Progenitor cell of endocrine pancreas (in vitro differentiated cells): ENCODE measurements at places on chromosomes 4 and X. TPM values are rescaled to one million over a fixed set of nuclear protein-coding genes. Genes with fewer than 3 reads are reported as not detected.

DNA sequence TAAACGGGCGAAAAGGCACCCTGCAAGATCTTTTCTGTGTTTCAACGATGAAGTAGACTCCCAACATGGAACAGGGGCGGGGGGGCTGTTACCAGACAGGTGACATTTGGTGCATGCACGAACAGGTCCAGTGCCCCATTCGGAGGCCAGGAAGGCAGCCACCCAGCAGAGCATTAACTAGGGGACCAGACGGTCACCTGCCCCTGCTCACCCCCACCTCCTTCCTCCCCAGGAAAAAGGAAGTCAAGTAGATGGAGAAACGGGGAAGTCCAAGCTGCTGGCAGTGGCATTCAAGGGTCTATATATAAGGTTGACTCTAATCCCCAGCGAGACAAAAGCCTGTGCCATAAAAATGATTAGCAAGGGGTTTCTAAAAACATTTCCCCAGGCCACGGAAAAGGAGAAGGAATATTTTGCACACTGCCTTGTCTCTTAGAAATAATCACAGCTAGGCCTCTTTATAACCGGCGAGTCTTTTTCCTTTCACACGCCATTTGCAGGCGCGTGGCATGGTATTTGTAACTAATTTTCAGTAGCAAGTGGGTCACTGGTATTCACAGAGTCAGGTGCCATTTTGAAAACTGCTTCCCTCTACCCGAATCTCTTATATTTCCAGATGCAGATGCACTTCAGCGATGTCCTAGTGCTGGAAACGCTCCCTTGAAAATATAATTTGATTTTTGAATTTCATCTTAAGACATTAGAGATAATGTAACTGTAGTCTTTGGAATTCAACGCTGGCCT, 1.2 kb upstream of the TMSB4X start:
- no peak for DNase-seq
- H3K27ac ChIP-seq = peak overlapping the region; percentile 99
- peaks cover 21% of the 10 kb centered on the region for H3K36me3 ChIP-seq
- peak overlapping the region; percentile 93 for H3K4me3 ChIP-seq
- H3K27me3 ChIP-seq = no peaks in the 10 kb centered on the region

GRCh38 chrX:6849716-6850414, 297.6 kb upstream of the STS start:
- no peak overlapping the region for H3K4me3 ChIP-seq
- no peak overlapping the region for H3K27ac ChIP-seq
- DNase-seq = no peak
- no peaks in the 10 kb centered on the region for H3K4me1 ChIP-seq

- no peak for DNase-seq
- H3K36me3 ChIP-seq = no peaks in the 10 kb centered on the region
- no peaks in the 10 kb centered on the region for H3K27me3 ChIP-seq
Observed at GRCh38 chr4:73902038-73902637, 32.9 kb downstream of the CXCL1 start.

Gene FANCB
- 6.6 and 8.0 TPM in 2 replicates for total RNA-seq

DNA sequence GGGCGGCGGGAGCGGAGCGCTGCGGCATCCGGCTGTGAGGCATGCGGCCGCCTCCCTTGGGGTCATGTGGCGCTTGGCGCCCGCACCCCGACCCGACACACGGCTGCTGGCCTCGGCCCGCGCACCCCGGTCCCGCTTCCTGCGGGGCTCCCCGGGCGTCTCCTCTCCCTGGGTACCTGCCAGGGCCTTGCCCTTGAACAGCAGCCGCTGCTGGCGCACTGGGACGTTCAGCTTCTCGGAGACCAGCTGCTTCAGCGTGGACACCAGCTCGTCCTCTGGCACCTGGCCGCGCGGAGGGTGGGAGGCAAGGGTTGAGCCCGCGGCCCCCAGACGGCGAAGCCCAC, 391 bp downstream of the UBL4A start:
- H3K36me3 ChIP-seq = peaks cover 3% of the 10 kb centered on the region
- no peak for DNase-seq
- no peak overlapping the region for H3K27ac ChIP-seq
- H3K27me3 ChIP-seq = no peaks in the 10 kb centered on the region
- H3K4me1 ChIP-seq = peaks cover 3% of the 10 kb centered on the region

DNA sequence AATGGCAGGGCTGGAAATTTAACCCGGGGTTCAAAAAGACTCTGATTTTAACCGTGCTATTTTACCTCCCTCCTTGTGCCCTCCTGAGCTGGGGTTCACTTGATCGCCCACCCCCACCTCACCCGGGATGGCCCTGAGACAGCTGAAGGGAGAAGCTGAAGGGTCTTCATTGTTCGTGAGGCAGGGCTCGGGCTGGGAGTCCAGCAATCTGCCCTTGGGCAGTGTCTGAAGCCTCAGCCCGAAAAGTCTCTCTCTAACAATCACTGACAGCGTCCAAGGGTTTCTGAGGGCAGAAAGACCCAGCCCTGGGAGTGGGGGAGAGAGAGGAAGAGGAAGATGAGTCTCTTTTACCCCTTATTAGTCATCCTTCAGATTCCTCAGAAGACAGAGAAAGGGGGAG, 39.4 kb upstream of the PHOX2B start:
- H3K27me3 ChIP-seq = peaks cover 43% of the 10 kb centered on the region
- no peaks in the 10 kb centered on the region for H3K36me3 ChIP-seq
- no peak overlapping the region for H3K27ac ChIP-seq
- no peak for DNase-seq

DNA sequence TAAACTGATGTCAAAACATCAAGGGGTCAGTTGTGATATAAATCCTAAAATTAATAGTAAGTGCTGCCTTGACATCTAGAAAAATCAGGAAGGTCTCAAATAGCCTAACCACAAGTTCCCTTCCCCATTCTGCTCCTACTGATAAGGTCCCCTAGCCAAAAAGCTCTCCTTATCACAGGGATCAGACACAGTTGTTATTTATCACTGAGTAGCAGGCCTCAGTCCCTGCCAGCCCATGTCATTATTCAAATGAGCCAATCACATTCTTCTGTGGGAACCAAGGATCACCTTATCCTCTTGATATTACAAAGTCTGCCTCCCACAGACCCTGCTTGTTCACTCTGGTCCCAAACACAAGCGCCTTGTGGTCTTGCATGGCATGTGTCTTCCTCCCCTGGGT, 23.3 kb upstream of the TMEM255A start:
- DNase-seq = no peak
- no peaks in the 10 kb centered on the region for H3K36me3 ChIP-seq
- no peak overlapping the region for H3K4me3 ChIP-seq
